ENCODE measurements at places on chromosomes 1 and 21. TPM values are rescaled to one million over a fixed set of nuclear protein-coding genes. Genes with fewer than 3 reads are reported as not detected.

Gene CR1L
- 1.00 TPM for total RNA-seq

Gene TMEM240
- total RNA-seq, result 0.69 TPM

Gene ICOSLG
- total RNA-seq, result 1.0 TPM

Gene OR2L8
- total RNA-seq, result not detected

Gene NTMT2
- total RNA-seq, result not detected

Gene LRRC71
- total RNA-seq, result 0.34 TPM

Gene CLCA4
- not detected for total RNA-seq

Gene GALE
- 111 TPM for total RNA-seq

Gene KCNN3
- 0.64 TPM for total RNA-seq

Gene FMOD
- 0.84 TPM for total RNA-seq

Gene MAEL
- not detected for total RNA-seq

Gene CRYZL1
- total RNA-seq, result 23.1 TPM

Gene KLHL17
- 4.2 TPM for total RNA-seq

Gene GCSAML
- not detected for total RNA-seq

Gene TRMT1L
- total RNA-seq, result 11.7 TPM

Gene TNFRSF9
- 0.89 TPM for total RNA-seq

Gene CD101
- 0.10 TPM for total RNA-seq

Gene ADAMTS5
- 0.05 TPM for total RNA-seq

Gene KLF17
- not detected for total RNA-seq

Gene S100A2
- total RNA-seq, result 2.0 TPM

Gene A3GALT2
- not detected for total RNA-seq

Gene CORT
- total RNA-seq, result 0.13 TPM

Gene KRTAP7-1
- not detected for total RNA-seq

Gene HNRNPCL2
- total RNA-seq, result not detected

Gene SLC5A9
- not detected for total RNA-seq
